ENCODE measurements at places on chromosomes 16 and 17.

GRCh38 chr16:53482123-53482522 lies 20.9 kb downstream of the AKTIP start:
- DNase-seq = no peak

- no peak for DNase-seq
Observed at GRCh38 chr17:76492123-76492988, 8.9 kb downstream of the RHBDF2 start.

- DNase-seq = no peak
Observed at GRCh38 chr17:46950997-46951621, 27.9 kb downstream of the RPRML start.

GRCh38 chr17:79800325-79801155 lies 3.7 kb upstream of the CBX8 start:
- DNase-seq = peak; percentile 37

DNA sequence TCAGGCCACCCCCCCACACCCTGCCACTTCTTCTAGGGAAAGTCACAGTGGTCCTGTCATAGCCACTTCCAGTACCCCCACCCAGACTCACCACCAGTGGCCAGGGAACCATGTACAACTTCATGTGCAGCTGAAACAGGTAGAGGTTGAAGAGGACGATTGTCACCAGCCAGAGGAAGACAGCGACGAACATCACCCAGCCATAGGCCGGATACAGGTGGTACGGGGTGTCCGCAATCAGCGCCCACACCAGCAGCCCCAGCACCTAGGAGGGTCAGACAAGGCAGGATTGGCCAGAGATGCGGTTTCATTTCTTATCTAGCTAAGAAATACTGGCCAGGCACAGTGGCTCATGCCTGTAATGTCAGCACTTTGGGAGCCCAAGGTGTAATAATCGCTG lies 16.7 kb downstream of the ARL2BP start:
- DNase-seq = no peak

DNA sequence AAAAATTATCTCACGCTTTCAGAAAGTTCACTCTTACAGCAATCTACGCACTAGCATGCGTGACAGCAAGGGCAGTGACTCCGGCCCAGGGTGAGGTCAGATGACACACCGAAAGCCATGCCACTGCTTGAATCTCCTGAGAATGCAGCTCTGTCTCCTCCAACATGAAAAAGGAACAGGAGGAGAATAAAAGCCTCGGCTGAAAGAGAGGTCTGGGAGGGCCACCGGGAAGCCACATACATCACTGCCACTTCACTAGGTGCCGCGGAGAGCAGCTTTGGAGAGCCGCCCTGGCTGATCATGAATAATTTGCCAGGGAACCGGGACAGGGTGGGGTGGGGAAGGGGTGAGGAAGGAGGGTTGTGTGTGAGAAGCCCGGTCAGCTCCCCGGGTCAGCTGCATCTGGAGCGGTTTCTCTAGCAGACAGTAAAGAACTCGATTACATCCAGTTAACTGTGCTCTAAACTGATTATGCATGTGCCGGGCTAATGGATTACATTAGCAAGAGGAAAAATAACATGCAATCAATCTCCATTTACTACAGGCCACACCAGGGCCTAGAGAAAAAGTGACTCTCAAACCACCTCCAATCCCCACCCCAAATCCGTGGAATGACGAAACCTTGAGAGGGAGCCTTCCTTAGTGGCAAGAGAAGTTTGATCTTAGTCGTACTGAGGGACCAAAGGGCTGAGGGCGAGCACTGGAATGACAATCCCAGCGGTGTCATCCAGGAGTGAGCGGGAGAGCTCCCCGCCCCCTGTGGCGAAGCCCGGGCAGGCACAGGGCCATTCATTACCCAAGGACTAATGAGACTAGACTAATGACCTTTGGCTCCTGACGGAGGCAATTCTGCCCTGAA lies 100.3 kb downstream of the ZFHX3 start:
- DNase-seq = no peak

GRCh38 chr17:33113276-33113990 lies 121.8 kb downstream of the SPACA3 start:
- DNase-seq = no peak

- no peak for DNase-seq
Observed at GRCh38 chr16:3727806-3728381, 10.6 kb upstream of the TRAP1 start.

- no peak for DNase-seq
Observed at GRCh38 chr17:5096731-5097100, 15.0 kb downstream of the ZNF232 start.

- DNase-seq = peak; percentile 55
Observed at GRCh38 chr17:75131278-75132017, at the start of gene NT5C. Gene NT5C (minus strand): TSS chr17:75131742. CDS start chr17:75131707, 35 bp downstream.

- DNase-seq = no peak
Observed at GRCh38 chr17:65527381-65527780, 34.1 kb downstream of the AXIN2 start.

GRCh38 chr16:89601906-89602272 lies 11.6 kb upstream of the DPEP1 start:
- DNase-seq = no peak

DNA sequence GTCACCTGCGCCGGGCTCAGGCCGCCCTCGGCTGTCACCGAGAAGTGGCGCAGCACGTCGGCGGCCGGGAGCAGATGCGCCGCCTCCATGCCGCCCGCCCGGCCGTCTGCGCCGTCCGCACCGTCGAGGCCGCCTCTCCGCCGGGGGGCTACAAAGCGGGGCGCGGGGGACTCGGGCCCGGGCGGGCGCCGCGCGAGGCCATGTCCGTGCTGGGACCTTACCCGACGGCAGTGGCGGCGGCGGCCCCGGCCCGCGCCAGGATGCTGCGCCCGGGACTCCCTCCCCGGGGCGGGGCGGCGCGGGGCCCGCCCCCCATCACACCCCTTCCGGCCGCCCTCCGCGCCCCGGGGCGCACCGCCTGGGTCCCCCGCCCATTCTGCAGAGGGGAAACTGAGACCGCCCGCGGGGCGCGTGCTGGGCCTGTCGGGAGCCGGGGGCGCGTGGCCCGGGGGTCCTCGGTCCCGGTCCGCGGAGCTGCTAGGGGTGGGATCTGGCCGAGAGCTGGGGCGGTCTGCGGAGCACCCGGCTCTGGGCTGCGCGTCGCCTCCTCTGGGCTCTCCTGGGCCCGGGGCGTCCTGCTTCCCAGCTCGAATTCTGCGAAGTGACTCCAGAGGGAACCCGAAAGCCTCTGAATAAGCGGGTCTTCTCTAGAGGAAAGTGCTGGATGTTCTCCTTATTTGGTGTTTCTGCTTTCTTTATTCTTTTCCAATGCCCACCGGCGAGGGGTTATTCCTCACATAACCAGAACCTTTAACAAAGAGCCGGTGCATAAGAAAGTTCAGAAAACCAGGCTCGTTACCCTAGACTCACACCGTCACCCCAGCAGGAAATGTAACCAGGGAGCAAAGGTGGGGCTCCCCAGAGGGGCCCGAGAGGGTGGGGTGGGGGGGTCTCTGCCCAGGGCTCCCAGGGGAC lies at the start of gene ATP2A3:
Gene ATP2A3 (minus strand): TSS at position 235 of the 915 bp plus-strand sequence. CDS start 146 bp downstream, at position 89.
- DNase-seq = peak; percentile 60

DNA sequence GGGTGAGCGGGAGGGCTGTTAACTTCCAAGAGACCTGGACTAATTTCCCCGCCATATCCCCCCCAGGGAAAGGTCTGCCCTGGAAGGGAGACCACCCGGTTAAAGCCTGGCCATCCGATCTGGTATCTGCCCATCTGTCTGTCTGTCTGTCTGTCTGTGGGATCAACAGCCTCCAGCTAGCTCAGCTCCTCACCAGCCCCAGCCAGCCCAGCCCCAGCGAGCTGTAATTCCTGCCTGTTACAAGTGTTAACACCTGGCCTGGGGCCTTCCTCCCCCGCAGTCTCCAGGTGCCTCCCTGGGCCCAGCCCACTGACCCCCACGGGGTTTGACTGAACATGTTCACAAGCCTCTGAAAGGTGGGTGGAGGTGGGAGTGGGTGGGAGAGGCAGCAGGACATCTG lies 4.0 kb downstream of the WNT3 start:
- no peak for DNase-seq
